GM18507 (cell line): ENCODE measurements at places on chromosomes 5 and 9.

GRCh38 chr9:36293918-36294317, 35.7 kb upstream of the GNE start:
- DNase-seq: no peak

- no peak for DNase-seq
These were observed 53.7 kb upstream of the BOD1 start for GRCh38 chr5:173670130-173670651.

DNA sequence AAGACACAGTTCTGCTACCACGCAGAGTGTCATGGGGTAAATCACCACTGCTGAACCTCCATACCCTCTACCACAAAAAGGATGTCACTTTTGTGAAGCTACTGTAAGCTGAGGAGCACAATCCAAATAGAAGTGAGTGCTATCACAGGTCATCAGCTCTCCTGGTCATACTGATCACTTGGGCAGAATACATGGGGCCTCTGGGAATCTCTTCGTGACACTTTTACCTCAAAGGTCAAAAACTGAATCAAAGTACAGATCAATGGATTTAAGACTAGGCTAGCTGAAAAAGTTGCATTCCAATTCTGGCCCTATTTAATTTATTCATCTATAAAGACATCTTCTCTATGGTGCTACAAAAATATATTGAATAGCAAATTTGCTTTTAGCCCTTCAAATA, 115.5 kb downstream of the MPDZ start:
- DNase-seq: no peak

DNA sequence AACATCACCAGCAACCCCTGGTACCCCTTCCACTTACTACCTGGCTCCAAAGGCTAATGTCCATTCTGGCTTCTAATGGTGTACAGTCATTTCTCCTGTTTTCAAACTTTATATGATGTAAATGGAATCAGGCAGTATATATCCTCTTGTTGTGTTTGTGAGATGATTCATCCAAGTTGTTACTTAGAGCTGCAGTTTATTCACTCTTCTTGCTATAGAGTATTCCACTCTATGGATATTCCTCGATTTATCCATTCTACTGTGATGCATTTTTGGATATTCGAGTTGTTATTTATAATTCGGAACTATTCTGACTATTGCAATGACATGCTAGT, 32.4 kb downstream of the IRF1 start:
- no peak for DNase-seq

DNA sequence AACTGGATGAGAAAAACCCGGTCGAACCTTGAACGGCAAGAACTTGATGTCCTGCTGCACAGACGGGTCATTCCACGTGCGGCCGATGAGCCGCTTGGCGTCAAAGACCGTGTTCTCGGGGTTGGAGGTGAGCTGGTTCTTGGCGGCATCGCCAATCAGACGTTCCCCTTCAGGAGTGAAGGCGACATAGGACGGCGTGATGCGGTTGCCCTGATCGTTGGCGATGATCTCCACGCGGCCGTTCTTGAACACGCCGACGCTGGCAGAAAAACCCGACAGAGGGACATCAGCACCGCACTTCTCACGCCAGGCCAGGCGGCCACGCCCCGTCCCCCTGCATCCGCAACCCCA, 519 bp downstream of the HSPA5 start:
- DNase-seq: no peak

GRCh38 chr9:75431375-75431774, 343.1 kb downstream of the OSTF1 start:
- DNase-seq: no peak
